Activated CD4-positive, alpha-beta T cell treated with anti-CD3 and anti-CD28 coated beads for 36 hours (primary cell): ENCODE measurements at places on chromosomes 7 and 10. TPM values are rescaled to one million over a fixed set of nuclear protein-coding genes. Genes with fewer than 3 reads are reported as not detected.

GRCh38 chr10:33749790-33750189, 415.3 kb upstream of the NRP1 start:
- no peak for DNase-seq

DNA sequence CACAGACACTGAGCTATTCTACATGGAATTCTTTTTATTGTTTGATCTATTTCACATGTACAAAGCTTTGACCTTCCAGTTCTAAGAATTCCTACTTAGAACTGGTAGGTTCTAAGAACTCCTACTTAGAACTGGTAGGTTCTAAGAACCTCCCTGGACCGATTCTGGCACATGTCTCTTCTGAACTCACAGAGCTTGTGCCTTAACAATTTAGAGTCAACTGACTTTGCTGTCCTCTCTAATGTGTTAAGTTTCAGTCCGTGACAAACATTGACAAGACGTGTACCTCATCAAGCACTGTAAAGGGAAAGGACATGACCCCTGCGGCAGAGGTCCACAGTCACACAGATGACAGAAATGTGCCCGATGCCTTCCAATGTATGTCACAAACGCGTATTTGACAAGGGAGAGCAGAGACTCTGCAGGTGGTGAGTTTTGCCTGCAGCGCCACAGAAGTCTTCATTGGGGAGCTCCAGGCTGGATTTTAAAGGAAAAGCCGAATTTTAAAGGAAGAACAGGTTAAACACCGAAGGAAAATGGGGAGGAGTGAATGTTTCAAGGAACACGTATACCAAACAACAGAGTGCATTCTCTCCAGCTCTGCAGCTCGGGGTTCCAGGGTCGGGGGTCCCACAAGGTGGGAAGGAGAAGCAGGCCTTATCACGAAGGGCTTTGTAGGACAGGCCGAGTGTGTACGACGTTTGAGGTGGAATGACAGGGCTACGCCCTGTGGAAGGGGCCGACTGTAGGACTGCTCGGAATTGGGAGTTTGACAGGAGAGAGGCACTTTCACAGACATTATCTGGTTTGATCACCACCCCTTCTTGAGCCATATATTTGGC, 161.1 kb upstream of the KLF14 start:
- peak; percentile 29 for DNase-seq

GRCh38 chr10:33332183-33333065, 2.0 kb downstream of the NRP1 start:
- no peak for DNase-seq

The WDR86 gene
- total RNA-seq, result not detected
